ENCODE measurements at places on chromosomes 4 and X.

- no peak for DNase-seq
Measured at GRCh38 chr4:20430259-20430941, 178.7 kb downstream of the SLIT2 start.

- DNase-seq: no peak
Measured at GRCh38 chr4:112979881-112980421, 69.5 kb upstream of the ANK2 start.

DNA sequence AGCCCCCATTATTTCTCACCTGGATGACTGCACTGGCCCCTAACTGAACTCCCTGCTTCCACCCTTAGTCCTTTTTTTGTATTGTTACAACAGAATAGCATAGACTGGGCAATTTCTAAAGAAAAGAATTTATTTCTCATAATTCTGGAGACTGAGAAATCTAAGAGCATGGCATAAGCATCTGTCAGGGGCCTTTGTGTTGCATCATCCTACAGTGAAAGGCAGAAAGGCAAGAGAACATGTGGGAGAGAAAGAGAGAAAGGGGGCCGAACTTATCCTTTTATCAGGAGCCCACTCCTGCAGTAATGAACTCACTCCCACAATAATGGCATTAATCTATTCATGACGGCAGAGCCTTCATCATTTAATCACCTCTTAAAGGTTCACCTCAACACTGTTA lies 122.1 kb downstream of the EFNB1 start:
- DNase-seq: no peak

DNA sequence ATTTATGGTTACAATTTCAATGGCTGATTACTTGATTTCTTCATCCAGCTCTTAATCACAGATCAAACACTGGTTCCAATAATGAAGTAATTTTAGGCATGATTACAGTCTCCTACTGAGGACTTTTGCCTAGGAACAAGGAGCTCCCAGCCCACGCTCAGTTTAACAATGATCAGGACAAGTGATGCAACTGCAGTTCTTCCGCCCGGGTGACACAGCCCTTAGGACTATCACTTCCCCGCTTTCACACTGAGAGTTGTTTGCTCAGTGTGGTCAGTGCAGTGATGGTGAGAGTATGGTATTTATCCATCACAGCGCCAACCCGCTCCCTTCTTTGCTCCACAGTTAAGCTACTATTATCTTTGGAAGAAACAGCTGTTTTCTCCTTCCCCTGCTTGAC lies 203.2 kb upstream of the MBNL3 start:
- no peak for DNase-seq

DNA sequence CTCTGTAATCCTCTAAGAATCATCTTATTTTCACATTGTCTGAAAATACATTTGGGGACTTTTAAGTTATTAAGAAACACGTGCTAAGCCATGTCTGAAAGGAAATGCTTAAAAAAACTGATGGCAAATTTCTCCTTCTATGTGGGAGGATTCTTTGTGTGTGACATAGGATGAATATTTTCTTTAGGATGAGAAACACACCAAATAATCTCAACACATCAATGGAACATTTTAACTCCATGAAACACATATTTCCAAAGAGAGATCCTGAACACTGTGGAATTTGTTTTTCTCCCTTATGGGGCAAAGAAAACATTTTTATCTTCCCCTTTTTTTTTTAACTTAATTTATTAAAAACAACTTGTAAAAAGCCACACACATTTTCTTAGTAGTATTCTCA lies 153.8 kb upstream of the ANKRD50 start:
- no peak for DNase-seq

DNA sequence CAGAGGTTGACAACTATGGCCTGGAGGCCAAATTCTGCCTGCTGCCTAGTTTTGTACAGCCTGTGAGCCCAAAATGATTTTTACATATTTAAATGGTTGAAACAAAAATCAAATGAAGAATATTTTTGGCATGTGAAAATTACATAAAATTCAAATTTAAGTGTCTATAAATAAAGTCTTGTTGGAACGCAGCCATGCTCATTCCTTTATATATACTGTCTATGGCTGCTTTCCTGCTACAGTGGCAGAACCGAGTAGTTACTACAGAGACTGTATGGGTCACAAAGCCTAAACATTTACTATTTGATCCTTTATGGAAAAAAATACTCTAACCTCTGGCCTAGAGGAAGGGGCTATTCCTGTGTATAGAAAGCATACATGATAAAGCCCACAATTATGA lies 290.4 kb downstream of the GLUD2 start:
- DNase-seq: no peak

GRCh38 chrX:136346506-136346905 lies 45.7 kb downstream of the ADGRG4 start:
- DNase-seq: no peak

DNA sequence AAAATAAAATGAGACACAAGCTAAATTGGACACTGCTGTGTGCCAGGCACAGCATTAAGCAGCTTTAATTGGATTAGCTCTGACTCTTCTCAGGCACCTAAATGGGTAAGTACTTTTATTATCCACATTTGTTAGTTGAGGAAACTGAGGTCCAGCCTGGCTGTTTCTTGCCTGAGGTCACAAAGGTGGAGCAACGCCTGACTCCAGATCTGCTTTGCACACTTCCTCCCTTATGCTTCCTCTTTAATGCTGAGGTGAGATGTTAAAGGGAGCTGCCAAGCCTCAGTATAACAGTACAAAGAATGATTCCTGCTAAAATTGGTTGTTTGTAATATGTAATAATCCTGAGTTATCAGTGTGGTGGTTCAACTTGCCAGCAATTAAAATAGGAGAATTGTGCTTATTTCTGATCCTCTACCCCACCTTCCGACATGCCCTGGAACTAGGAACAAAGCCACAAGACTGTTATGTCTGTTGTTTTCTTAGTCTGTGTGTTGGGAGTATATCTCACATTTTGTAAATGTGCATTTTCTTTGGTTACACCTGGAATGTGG lies 74.4 kb downstream of the AFF1 start:
- DNase-seq: no peak

DNA sequence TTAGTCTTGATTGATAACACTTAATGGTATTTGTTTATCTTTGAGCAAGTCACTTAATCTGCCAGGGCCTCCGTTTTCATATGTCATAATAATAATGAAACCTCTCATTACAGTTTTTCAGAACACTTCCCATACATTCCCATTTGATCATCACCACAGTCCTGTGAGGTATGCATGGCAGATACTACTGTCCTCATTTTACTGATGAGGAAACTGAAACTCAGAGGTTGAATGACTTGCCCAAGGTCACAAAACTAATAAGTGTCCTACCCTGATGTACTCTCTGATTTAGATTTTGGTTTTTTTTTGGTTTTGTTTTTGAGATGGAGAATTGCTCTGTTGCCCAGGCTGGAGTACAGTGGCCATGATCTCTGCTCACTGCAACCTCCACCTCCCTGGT lies 25.7 kb downstream of the ZFX start:
- DNase-seq: no peak

DNA sequence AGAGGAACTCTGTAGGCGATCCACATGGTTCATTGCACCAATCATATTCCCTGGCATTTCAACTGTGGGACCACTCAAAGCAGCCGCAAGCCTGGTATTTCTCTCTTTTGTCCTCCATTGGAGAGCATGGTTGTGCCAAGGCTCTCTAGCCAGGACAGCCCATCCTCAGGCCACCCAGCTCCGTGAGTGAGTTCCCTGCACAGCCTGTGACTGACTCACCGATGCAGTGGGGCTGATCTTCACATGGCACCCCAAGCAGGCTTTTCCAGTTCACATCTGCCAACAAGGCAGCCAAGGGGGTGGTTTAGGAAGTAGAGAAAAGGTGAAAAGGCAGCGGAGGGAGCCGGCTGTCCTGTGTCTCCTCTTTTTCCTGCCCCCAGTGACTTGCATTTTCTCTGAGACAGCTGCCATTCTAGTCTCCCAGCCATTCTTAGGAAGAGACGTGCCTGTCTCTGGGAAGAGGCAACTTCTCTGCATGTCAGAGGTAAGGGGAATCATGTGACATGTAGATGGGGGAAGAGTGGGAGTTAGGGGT lies 69.2 kb downstream of the MID1IP1 start:
- no peak for DNase-seq

DNA sequence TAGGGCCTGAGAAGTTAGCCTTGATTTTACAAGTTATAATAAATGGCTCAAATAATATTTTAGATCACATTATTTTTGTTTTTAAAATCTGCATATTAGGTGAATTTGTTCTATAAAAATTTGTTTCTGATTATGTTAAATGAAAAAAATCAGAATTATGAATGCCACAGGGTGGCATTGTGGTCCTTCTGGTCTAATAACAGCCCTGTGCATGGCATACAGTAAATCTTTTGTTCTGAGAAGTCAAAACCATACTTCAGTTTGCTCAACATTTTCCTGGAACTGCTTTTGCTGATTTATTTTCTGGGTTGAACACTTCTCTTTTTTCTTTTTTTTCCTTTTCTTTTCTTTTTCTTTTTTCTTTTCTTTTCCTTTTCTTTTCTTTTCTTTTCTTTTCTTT lies 101.0 kb upstream of the UBQLN2 start:
- no peak for DNase-seq

- DNase-seq: no peak
Measured at GRCh38 chr4:168739886-168740285, 243.0 kb downstream of the PALLD start.

DNA sequence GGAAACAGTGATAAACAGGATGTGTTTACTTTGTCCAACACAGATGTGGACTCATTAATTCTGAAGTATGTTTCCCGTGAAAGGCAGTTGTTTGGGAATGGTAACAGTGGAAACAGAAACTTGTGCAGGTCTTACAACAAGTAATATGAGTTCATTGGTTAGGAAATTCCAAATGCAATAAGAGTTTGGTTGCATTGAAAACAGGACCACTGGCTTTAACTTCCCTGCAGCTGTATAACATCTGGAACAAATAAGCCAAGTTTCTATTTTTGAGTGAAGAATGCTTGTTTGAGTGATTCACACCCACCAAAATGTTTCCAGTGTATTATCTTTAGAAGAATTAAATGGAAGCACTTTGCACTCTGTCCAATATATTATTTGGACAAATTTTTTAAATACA lies 82.4 kb upstream of the BMP3 start:
- DNase-seq: no peak

GRCh38 chr4:83606898-83607297 lies 71.0 kb downstream of the GPAT3 start:
- DNase-seq: no peak

GRCh38 chr4:6732441-6733357 lies 16.7 kb downstream of the BLOC1S4 start:
- no peak for DNase-seq

DNA sequence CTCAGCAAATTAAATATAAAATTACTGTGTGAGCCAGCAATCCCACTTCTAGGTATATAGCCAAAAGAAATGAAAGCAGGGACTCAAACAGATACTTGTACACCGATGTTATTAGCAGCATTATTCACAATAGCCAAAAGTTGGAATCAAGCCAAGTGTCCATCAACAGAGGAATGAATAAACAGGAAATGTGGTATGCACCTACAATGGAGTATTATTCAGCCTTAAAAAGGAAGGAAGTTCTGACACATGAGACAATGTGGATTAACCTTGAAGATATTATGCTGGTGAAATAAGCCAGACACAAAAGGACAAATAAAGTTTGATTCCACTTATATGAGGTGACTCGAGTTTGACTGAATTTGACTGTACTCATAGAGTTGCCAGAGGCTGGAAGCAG lies 108.3 kb upstream of the DUSP21 start:
- DNase-seq: peak; percentile 85

DNA sequence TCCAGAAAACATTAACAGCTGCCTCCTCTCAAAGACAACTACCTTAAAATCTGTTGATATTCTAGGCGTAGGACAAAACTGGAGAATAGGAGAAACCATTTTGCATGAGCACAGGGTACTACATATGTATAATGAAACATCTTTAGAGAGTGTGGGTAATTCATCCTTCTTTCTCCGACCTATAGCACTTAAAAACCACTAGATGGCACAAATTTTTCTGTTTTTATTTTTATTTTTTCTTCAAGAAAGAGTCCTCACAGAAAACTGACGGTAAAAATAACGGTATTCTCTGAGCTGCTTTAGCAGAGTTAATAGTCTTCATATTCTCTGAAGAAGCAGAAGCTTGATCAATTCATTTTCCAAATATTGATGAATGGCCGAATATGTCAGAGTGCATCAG lies 14.6 kb downstream of the SMIM31 start:
- DNase-seq: peak; percentile 22

DNA sequence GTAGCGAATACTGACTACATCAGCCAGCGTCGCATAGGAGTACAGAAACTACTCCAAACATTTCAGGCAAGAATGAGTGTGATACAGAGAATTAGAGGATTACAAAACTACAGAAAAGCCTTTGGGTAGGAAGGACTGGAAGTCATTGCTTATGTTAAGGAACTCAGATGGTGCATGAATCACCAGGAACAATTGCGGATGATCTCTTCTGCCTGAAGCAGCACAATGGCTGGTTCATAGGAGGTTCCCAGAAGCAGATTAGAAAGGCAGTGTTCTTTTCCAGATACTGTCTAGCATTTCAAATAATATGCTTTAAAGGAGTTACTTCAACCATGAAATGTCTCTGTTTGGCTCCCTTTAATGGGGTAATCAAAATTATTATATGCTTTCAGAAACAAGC lies 42.5 kb upstream of the MAP9 start:
- no peak for DNase-seq

- DNase-seq: no peak
Measured at GRCh38 chrX:378443-378842, 8.3 kb downstream of the PPP2R3B start.

GRCh38 chrX:112643721-112644120 lies 36.0 kb downstream of the LHFPL1 start:
- no peak for DNase-seq

DNA sequence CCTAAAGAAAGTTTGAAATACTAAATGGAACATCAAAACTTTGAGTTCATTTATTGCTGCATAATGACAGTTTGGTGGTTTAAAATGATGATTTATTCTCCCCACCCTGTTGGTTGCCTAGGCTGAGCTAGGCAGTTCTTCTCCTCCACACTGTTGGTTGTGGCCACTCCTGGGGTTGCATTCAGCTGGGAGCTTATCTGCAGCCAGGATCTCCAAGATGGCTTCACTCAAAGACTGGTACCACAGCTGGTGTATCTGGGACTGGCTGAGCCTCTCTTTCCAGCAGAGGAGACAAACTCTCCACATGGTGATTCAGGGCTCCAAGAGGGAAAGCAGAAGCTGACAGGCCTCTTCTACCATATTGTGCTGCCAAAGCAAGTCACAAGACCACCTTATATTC lies 33.1 kb downstream of the MSL3 start:
- DNase-seq: no peak

- DNase-seq: no peak
Measured at GRCh38 chr4:179605196-179605595, 2163.0 kb upstream of the AGA start.

DNA sequence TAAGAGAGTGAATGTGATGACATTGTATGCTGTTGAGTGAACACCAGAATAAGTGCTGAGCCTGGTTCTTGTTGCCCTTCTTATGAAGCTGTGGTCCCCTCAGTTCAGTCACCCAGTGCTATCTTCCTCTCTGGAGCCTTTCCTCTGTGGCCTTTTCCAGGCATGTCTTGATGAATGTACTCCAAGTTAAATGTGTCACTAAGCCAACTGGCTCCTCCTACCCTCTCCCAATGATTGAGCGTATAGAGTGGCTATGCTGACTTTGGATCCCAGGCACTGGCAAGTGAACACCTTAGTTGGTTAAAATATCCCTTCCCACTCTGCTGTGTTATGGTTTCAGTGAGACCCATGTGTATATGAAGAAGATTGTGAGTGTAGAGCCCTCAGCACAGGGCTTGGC lies 134.1 kb upstream of the MAMLD1 start:
- no peak for DNase-seq

All from kidney capillary endothelial cell (primary cell).